ENCODE measurements at places on chromosomes 6 and 20.

DNA sequence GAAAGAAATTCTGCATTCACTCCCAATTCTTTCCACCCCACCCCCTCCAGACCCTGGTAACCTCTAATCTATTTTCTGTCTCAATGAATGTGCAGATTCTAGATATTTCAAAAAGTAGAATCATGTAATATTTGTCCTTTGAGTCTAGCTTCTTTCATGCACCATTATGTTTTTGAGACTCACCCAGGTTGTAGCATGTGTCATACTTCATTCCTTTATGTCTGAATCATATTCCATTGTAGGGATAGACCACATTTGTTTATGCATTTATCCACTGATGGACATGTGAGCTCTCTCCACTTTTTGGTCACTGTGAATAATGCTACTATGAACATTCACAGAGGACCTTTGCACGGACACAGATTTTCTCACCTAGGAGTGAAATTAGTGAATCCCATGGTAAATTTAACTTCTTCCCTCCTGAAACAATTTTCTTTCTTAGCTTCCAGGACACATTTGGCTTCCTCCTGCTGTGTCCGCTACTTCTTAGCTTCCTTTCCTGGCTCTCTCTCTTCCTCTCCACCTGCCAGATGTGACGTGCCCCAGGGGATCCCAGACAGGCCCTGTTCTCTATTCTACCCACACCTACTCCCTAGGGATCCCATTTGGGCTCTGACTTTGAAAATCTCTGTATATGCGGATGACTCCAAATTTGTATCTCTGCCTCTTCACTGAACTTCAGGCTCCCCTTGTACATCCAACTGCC is 24.1 kb upstream of the ARFGEF2 start:
- no peak for DNase-seq

GRCh38 chr20:10430000-10430466 is 4.0 kb downstream of the MKKS start:
- no peak for DNase-seq

- DNase-seq, result no peak
These were observed 429.0 kb downstream of the BMP2 start for GRCh38 chr20:7196481-7196880.

- DNase-seq, result no peak
These were observed 36.1 kb upstream of the ZBP1 start for GRCh38 chr20:57656252-57656820.

Data from left renal pelvis (tissue), 4 donors.